ENCODE measurements at places on chromosomes 4 and X.

DNA sequence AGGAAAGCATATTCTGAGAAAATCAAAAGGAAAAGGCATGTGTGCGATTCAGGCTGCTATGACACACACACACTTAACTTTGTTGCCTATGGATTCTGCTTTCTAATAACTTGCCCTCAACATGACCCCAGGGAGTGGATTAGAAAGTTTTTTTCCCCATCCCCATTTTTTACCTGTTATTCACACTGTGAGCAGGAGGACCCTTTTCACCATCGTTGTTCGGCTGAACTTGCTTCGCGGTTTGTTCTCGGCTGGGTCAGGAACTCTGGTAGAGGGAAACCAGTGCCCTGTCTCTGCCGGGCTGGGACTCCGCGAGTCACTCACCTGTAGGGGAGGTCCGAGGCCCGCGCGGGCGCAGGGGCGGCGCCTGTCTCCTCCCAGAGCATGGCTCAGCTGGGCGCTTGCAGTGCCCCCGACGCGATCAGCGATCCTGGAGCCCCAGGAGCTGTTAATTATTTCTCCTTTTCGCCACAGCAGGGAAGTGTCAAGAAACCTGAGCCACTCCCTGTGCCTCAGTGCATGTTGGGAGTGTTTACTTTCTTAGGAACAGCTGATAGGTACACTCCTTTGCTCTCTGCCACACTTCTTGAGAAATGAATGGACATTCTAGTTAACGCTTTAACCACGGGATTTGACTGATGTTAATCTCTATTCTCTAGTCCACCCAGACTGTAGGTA lies at the start of gene RASSF6:
RASSF6 (minus strand) TSS at position 322 of the 678 bp plus-strand sequence. CDS start 8,641 bp downstream, outside the sequence.
- DNase-seq = no peak

GRCh38 chr4:2607822-2608221 lies 71.4 kb downstream of the FAM193A start:
- DNase-seq = no peak

DNA sequence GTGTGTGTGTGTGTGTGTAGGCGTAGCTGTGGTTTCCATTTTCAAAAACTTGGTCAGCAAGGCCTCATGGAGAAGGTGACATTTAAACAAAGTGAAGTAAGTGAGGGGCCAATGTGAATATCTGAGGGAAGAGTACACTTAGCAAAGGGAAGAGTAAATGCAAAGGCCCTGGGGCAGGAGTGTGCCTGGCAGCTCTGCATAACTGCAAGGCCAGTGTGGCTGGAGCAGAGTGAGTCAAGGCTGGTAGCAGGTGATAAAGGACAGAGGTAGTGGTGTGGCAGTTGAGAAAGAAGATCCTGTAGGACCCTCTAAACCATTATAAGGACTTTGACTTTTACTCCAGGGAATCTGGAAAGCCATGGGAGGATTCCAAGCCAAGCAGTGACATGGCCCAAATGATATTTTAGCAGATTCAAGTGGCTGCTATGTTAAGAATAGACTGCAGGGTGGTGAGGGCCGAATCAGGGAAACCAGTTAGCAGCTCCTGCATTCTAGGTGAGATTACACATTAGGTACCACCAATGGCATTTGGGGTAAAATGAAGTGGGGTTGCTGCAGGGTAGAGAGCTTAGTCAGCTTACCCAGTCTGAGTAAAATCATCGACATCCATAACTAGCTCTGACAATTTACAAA lies 5.9 kb upstream of the TBC1D1 start:
- no peak for DNase-seq

- no peak for DNase-seq
These were observed 17.8 kb downstream of the SCD5 start for GRCh38 chr4:82780752-82781231.

DNA sequence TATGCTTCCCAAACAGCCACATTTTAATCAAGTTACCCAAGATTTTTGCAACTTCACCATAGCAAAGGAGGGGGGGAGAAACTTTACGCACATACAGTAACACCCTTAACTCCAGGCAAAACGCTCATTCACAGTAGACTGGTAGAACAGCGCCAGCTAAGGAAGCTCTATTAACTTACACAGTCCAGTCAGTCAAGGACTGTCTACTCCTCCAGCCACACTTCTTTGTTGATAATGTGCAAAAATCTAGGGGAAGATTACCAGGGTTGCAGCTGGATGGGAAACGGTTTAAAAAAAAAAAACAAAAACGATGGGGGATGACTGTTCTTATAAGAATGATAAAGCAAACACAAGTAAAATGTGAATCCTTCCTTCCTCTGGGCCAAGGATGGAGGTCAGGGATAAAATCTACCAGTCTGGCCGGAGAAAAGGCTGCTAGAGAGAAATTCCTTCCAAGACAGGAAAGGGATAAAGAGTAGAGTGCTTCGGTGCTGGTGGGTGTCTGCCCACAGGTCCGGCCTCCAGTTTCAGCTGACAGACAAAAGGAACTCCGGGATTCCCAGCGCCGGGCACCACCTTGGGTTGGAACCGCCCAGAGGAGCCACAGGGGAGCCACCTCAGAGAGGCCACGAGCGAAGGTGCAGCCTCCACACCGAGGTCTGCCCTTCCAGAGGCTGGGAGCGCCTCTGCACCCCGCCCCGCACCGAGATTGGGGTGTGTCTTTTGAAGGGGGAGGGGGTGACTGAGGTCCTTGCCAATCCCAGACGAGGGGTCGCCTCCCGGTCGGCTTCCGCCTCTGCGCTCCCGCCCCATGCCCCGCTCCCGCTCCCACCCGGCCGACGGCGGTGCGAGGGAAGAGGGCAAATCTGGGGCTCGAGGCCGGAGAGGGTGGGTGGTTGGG lies 811 bp downstream of the ANKRD50 start:
- no peak for DNase-seq

GRCh38 chrX:133699023-133699728 lies 283.9 kb upstream of the GPC4 start:
- no peak for DNase-seq

DNA sequence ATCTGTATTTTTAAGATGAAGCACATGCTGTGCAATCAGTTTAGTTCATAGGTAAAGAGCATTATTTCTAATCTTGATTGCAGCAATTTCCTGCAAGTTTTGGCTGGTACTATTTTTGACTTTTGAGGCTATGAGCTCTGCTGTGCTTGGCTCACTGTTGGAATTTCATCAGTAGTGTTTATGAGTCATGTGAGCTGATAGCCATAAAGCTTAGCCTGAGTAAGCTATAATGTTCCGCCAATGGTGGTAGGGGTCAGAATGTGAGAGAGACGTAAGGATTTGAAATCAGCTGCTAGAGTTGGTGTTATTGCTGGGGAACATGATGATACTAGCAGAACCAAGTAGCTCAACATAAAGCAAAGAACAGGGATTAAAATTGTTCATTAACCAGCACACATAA lies 590.9 kb upstream of the GNPDA2 start:
- DNase-seq = no peak

- no peak for DNase-seq
These were observed 248.5 kb downstream of the ENOX2 start for GRCh38 chrX:130654409-130654950.

- peak; percentile 3 for DNase-seq
These were observed 73.1 kb downstream of the MTHFD2L start for GRCh38 chr4:74230902-74231499.

GRCh38 chr4:907691-908425 lies 24.3 kb downstream of the GAK start:
- no peak for DNase-seq

GRCh38 chrX:69137371-69138117 lies 27.7 kb downstream of the PJA1 start:
- no peak for DNase-seq

DNA sequence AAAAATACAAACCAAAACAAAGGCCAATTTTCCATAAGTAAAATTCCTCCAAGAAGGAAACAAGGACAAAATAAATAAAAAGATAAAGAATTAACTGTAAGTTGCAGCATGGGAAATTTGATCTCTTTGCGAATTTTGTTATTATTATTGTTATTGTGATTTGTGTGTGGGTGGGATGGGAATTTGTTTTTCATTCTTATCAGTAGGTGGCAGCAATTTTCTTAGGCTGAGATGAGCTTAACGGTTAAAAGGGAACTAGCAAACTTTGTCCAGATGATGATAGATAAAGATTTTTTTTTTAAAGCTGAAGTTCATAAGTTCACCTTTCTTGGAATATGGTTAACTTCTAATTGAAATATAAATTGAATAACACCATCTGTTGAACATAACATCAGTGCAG lies 83.2 kb upstream of the IL1RAPL2 start:
- DNase-seq = no peak

DNA sequence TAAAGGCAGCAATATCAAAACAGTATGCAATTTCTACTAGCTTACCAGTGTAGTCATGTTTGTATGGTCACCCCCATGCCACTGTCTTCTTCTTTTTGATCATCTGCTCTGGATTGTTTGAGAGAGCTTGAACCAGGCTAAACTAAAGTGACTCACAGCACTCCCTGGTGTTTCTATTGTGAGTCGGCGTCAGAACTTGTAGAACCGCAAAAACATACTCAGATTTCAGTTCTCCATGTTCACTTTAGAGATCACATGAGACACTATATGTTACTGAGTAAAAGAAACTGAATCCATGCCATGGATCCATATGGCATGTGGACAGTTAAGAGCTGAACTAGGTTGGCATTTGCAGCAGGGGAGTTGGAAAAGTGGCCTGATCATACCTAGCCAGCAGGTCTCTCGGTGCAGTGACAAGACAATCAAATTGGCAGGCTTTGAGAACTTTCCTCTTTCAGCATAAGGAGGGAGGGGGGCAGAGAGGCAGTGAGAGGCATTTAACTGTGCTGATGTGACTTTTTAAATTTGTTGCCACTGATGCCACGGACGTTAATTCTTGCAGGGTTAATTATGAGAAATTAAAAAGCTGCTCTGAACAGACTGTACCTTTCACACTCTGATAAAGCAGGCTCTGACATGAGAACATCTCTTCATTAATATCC lies 88.4 kb downstream of the AFF2 start:
- DNase-seq = no peak

- no peak for DNase-seq
These were observed 67.1 kb upstream of the HS3ST1 start for GRCh38 chr4:11495818-11496217.

DNA sequence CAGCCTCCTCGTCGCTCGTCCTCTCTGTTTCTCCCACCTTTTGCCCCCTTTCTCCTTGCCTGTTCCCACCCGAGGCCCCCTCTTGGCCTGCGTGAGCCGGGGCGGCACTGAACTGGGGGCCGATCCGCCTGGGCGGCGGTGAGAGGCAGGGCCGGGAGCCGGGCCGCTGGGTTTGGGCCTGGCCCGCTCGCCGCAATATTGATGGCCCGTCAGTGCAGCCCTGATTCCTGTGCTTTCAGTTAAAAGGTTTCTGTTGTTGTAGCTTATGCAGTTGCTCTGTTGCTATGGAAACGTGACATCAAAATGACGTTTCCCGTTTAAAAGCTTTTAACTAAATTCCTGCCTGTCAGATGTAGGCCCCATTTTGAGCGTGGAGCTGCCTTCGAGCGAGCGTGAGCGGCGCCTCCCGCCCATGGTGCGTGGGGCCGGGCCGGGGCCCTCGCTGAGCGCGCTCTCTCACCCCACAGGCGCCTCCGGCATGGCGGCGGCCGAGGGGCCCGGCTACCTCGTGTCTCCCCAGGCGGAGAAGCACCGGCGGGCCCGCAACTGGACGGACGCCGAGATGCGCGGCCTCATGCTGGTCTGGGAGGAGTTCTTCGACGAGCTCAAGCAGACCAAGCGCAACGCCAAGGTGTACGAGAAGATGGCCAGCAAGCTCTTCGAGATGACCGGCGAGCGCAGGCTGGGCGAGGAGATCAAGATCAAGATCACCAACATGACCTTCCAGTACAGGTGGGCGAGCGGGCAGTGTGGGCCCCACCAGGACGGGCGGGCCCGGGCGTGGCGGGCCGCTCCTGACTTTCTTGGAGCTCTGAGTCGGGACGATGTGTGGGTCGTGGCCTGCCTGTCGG lies at the start of gene MSANTD1:
MSANTD1 (plus strand) TSS at position 349 of the 851 bp plus-strand sequence; CDS start at position 413, 64 bp downstream.
- DNase-seq = no peak

DNA sequence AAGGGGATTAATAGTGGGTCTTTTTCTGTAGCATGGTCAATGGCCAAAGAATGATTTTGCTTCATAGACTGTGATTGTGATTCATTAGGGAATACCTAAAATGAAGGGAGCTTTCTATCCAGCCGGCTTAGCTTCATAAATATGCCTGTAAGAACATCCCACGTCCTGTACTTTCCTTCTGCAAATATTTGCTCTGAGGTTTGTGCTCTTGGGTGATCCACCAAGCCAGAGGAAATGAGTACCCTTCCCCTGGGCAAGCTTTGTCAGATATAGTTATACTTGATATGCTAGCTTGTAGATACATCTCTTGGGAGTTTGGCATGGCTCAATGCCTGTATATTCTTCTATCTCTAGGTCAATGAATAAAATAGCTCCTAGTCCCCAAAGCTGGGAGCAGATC lies 28.2 kb upstream of the SPARCL1 start:
- DNase-seq = no peak

DNA sequence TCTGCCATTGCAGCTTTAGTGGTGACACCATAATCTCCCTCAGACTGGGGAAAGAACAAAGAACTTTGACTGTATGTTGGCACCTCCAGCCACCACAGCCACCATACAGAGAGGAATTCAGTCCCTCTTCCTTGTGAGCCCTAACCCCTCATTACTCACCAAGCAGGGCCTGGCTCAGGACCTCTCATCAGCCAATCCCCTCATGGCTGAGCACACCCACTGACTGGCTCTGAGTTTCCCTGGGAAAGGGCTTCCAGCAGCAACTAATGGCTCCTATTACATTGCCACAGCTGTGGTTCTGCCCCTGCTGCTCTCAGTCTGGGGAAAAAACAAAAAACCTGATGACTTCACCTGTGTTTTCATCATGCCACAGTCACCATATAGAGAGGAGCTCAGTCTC lies 1482.6 kb downstream of the FAM133A start:
- no peak for DNase-seq

DNA sequence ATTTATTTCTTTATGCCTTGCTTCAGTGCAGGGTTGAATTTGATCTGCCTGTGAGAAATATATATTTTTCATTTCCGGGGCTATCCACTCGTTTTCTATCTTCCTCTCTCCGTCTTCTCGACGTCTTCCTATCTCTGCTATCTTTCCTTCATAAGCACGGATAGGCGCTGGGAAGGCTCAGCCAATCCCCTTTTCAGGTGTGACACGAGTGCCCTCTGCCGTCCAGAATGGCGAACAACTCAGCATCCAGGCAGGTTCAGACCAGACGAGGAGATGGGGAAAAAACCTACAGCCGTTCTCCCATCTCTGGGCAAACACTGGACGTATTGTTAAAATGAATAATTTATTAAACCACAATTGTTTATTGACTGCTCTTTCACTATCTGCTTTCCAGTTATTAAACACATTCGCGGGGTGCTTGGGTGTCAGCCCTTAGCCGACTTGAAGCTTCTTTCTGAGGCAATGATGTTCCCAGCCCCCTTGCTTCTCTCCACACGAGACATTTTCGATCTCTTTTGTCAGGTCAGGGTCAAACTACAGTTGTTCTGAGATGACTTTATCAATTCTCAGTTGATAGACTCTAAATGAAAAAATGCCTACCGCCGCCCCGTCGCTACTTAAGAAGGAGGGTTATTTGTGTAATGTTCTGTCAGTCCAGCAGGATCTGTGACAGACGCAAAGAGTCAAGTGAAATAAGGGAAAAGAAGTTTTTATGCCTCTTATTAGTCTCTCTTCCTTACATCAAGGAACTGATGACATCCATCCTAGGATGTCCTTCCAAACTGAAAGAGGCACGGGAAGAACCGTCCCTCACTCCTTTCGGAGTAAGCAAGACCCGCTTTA lies 96.3 kb upstream of the NOCT start:
- DNase-seq = peak; percentile 53

Measured in stimulated activated CD4-positive, alpha-beta T cell treated with anti-CD3 and anti-CD28 coated beads, Interleukin-4, amount 100 ng/mL, for 24 hours (primary cell).